ENCODE measurements at places on chromosomes 4 and X.

DNA sequence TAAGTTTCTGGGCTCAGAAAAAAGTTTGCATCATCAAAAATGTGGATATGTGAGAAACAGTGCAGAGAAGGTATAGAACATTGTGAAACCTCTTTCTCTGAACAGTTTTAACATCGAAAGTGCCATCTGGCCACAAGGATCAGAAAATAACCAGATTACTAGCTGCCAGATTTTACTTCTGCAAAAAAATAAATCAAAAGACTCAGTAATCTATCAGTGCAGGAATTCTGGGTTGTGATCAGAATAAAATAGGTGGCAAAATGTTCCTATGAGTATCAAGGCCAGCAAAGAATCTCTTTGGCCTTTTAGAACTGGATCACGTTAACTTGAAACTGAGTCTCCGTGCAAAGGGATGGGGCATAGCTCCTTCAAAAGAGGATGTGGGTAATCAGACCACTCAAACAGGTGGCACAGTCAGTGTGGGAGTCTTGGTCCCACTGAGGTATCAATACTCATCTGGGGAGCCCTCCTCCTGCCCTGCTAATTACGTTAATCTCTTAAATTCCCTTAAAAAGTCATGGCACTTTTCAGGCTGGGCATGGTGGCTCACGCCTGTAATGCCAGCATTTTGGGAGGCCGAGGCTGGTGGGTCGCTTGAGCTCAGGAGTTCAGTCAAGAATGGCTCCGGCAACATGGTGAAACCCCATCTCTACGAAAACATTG is 26.7 kb upstream of the RBM47 start:
- DNase-seq: no peak

DNA sequence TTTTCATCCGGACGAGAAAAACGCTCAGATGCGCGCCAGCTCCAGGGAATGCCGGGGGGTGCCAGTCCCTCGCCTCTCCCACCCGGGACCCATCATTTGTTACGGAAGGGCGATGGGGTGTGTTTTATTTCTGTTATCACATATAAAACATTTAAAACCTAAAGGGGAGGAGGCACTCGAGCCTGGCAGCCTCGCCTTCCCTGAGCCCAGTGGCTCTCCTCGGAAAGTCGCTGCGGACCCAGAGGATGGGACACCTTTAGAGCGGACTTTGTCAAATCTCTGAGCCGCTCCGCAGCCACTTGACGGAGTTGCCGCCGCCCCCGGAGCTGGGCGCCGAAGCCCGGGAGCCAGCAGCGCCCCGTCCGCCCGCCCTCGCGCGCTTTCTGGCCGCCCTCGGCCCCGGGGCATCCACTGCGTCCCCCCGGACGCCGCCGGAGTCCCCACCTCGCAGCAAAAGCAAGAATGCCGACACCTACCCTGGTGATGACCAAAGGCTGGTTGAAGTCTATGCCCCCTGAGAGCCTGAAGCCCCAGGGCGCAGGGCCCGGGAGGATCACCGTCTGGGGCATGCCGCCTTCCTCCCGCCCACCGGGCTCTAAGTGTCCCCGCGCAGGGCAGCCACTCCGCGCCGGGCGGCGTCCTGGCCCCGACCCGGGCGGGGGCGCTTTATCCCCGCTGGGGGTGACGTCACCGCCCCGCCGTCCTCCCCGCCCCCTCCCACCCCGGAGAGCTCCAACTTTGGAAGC is at the start of gene PDLIM3:
TSS of gene PDLIM3 (minus strand) at position 642 of the 746 bp plus-strand sequence. CDS start at position 569, 73 bp downstream.
- no peak for DNase-seq

- DNase-seq: peak; percentile 44
Observed at GRCh38 chr4:87017580-87018342, 83.0 kb downstream of the AFF1 start.

DNA sequence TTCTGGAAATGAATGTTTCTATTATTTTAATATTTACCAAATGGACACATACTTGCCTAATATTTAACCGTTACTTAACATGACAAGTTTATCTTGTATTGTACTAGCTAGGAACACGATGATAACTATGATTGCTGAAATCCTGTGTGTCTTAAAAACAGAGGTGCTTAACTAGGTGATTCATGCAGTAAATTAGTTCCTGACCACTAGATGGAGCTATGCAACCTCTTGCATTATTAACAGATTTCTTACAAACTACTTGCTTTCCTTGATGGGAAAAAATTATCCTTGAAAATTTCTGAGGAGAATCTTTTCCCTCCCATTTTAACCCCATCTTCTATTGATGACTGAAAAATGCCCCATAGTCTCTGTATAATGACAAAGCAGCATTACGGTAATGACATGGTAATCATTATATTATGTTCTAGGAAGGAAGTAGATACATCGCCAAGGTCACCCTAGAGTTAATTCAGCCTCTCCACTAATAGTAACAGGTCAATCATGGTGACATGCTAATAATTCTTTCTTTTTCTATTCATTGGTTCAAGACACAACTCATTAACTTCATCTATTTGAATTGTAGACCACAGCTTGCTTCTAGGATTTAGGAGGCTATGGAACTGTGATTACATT is 844.2 kb downstream of the RAPGEF2 start:
- peak; percentile 12 for DNase-seq

DNA sequence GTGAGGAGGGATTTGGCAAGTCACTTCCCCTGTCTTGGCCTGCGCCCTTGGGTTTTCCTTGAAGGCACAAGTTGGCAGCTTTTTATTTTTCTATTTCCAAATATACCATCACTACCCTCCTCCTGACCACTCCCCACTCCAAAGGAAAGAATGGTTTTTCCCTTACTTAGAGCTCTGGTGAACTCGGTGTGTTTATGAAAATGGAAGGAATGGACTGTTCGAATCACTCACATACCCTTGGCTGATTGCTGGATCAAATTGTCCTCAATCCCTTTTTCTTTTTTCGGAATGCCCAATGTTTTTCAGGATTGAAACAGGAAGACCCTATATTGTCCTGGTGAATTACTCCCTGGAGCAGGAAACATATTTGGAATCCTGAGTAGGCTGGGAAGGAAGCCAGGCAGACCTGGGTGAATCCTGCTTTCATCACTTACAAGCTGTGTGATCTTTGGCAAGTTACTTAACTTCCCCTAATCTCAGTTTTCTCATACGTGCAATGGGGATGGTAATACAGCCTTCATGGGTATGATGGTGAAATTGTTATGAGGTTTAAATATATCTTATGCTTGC is 70.7 kb downstream of the RTL5 start:
- no peak for DNase-seq

GRCh38 chrX:110755061-110755460 is 40.6 kb downstream of the CHRDL1 start:
- no peak for DNase-seq

DNA sequence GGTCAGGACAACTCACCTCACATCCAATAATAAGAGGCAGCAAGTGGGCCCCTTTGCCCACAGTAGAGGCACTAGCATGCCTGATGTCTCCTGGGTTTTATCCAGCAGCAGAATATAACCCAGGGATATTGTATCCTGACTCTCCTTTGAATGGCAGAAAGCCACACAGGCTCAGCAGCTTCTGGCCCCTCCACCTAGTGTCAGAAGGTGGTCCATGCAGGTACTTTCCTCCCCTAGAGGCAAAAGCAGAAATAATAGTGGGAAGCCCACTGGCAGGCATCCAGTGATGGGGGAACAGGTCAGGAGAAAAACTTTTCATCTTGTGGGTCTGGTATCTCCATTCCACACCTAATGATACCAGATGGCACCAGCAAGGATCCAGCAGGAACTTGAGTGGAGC is 75.5 kb upstream of the IRS4 start:
- DNase-seq: no peak

- DNase-seq: no peak
Observed at GRCh38 chr4:108110450-108110849, 58.3 kb downstream of the LEF1 start.

DNA sequence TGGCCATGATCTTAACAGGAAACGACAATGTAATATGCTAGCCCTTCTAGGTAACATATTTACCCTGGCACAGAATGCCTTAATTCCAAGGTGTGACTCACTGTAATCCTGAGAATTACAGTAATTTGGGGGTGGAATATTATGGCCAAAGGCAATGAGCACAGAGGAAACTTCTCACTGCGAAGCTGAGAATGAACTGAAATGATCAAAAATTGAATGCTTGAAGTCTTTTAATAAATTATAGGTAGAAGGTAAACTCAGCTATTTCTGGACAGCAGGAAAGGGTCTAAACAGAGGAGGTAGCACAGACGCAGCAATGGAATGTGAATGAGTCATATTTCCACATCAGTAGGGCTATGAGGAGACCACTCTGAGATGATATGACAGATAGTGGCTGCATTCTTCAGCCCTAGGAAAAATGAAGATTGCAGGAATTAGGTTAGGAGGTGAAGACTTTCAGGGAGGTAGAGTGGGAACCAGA is 312.6 kb downstream of the PACRGL start:
- DNase-seq: no peak

GRCh38 chrX:50000937-50001542 is 78.6 kb downstream of the CLCN5 start:
- no peak for DNase-seq

DNA sequence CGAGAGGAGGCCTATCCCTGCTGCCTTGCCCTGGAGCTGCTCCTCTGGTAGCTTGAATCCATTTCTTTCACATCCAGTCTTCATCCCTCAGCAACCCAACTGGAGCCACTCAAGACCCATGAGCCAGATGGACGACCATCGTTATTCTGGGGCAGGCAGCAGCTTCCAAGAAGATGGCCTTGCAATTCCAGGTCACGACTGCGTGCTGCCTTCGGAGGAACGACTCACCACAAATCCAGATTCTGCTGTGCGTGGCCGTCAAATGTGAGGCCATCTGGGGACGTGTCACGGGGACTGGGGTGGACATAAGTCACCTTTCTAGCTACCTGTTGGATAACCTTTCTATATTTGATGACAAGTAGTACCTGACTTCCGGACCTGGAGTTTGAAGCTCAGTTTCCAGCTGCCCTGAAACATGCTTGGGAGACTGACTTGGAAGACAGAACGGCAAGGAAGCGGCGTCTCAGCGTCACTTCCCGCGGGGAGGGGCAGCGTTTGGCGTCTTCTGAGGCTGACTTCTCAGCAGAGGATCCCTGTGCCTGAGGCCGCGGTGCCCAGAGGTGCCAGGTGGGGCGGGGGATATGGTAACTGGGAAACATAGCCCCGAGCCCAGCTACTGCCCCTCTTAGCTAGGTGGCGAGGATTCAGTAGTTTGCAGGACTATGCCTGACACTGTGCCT is 11.7 kb upstream of the TMEM271 start:
- no peak for DNase-seq

DNA sequence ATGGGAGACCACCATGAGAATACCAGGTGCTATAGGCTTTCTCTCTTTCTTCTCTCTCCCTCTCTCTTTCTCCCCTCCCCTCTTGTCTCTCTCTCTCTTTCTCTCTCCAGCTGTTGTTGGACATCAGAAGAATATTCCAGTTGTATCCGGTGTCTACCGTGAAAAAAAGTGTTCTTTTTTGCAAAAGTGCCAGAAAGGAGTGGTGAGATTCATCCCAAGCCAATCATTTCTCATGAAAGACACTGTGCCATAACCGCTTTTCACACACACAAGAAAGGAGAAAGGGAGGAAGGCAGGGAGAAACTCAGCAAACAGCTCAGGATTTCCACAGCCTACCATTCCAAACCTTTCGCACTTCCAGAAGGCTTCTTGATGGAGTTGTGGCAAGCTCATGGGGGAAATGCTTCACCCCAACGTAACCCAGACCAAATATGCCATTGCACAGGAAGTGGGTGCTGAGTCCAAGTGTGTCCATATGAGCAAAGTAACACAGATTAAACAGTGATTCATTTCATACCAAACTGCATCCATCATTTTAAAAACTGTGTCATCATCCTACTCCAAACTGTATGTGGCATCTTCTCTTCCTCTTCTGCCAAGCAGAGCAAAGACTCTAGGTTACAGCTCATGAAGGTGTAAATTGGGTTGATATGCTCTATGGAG is 224.0 kb downstream of the APBB2 start:
- peak; percentile 95 for DNase-seq

DNA sequence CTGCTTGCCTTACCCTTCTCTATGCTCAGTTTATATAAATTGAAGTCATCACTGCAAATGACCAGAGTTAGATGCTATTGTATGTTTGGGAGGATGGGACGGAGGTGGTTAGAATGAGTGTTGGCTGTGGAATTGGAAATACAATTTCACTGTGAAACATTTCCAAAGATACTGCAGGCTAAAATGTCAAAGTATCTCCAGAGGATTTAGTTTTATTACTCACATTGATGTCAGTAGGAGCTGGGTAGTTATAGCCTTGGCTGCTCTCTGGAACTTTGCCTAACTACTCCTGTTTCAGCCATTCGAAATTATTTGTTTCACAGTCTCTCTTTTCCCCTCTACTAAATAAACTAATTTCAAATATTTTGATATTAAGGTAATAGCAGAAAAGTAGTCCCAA is 92.6 kb upstream of the PPP3CA start:
- DNase-seq: no peak

DNA sequence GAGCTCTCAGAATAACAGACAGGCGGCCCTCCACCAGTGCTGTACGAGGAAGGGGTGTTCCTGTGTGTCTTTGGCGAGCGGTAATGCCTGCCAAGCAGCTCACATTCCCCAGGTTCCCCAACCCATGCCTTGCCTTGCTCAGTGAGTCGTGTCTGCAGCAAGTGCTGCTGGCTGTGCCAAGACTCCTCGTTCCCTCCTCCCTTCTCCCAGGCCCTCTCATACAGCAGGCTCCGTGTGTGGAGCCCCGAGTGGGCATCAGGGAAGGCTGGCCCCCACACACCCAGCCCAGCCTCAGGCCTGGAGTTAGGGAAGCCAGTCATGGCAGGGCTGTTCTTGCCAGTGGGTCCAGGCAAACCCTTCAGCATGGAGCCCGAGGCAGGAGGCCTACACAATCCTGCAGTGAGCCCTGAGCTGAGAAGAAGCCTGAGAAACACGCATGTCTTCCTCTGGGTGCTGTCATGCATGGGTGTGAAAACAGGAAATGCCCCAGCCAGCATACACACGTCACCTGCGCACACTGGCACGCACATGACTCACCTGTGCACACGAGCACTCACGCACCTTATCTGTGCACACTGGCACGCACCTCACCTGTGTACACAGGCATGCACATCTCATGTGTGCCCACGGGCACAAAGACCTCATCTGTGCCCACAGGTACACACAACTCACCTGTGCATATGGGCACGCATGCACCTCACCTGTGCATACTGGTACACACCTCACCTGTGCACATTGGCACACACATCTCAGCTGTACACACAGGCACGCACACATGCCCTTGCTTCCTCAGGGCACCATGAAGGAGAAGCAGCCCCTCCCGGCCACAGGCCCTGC is 238.7 kb downstream of the DHRSX start:
- DNase-seq: no peak
